ENCODE measurements at places on chromosomes 12 and 14.
A peak's percentile ranks its signal among the peaks of the same experiment; 100 is the strongest.

GRCh38 chr12:51482929-51483697, 58.5 kb downstream of the SLC4A8 start:
- H3K4me1 ChIP-seq, result no peaks in the 10 kb centered on the region
- no peaks in the 10 kb centered on the region for H3K27me3 ChIP-seq
- no peak for DNase-seq
- H3K4me3 ChIP-seq, result no peak overlapping the region
- no peaks in the 10 kb centered on the region for H3K36me3 ChIP-seq

DNA sequence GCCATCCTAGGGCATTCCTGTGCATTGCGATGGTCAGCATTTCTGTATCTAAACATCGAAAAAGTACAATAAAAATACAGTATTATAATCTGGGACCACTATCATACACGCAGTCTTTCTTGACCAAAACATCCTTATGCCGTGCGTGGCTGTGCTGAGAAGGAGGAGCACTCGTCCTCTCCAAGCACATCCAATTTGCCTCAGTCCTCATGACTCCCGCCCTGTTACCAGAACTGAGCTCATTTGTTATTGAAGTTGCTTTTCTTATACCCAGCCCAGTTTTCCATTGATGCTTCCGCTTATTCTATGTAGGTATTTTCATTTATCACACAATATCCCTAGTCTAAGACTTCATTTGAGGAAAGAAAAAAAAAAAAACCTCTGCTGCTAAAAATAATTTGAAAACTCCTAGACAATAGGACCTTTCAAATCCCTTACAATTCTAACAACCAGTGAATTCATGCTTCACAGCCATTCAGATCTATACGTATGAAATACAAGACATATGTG, 236.9 kb upstream of the PLEKHG7 start:
- H3K36me3 ChIP-seq, result no peaks in the 10 kb centered on the region
- H3K4me3 ChIP-seq, result no peak overlapping the region
- no peaks in the 10 kb centered on the region for H3K27me3 ChIP-seq
- H3K27ac ChIP-seq, result no peak overlapping the region

- DNase-seq, result no peak
- no peak overlapping the region for H3K4me3 ChIP-seq
- H3K27me3 ChIP-seq, result no peaks in the 10 kb centered on the region
- no peak overlapping the region for H3K27ac ChIP-seq
- H3K36me3 ChIP-seq, result no peaks in the 10 kb centered on the region
- no peaks in the 10 kb centered on the region for H3K4me1 ChIP-seq
Observed at GRCh38 chr12:107530701-107531100, 154.9 kb upstream of the PWP1 start.

DNA sequence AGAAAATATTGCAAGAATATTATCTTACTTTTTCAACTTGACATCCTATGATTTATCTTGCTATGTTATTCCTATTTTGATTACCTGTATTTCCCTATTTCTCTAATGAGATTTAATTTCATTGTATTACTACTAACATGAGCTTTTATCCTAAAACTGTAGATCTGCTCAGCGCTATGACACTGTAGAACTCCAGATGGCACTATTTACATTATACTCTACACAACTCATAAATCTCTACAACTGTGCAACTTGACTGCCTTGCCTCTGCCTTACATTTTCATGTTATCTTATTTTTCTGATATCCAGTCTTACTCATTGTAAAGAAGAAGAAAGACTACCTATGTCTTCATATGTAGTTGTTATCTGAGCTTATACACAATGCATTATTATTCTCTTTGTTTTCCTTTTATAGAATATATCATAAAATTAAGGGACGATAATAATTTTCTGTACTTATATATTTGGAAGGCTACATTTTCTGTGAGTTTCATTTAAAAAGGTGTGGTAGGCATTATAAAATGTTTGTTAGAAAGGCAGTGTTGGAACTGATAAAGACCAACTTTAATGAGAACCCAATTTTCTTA, 24.1 kb downstream of the NUP37 start:
- H3K4me1 ChIP-seq, result no peaks in the 10 kb centered on the region
- H3K27ac ChIP-seq, result no peak overlapping the region
- peaks cover 16% of the 10 kb centered on the region for H3K36me3 ChIP-seq
- DNase-seq, result no peak
- H3K4me3 ChIP-seq, result no peak overlapping the region

DNA sequence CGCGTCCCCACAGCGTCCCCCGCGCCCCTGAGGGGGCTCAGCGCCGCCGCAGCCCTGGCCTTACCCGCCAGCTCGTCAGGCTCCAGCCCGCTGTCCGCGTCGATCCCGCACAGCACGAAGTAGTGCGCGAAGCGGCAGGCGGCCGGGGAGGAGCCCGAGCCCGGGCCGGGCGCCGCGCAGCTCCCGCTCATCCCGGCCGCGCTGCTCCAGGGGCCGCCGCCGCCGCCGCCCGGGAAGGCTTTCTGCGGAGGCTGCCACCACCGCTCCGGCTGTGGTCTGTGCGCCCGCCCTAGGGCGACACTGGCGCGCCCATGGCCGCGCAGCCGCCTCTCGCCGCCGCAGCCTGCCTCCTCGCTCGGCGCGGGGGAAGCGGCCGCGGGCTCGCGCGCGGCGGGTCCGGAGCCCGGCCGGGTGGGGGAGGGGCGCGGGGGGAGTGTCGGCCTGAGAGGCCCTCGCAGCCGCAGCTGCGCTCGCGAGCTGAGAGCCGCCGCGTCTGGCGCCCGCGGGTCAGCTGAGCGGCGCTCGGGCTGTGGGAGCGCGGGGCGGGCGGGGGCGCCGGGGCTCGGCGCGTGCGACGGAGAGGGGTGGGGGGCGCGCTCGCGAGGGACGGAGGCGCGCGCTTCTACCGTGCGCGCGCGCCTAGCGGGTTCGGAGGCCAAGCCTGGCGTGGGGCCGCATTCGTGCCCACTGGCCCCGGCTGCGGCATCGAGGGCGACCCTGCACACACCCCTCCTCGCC, at the start of gene DENND5B:
Gene DENND5B (minus strand): TSS at position 495 of the 738 bp plus-strand sequence. CDS start 304 bp downstream, at position 191.
- no peak within 1 kb of the TSS for H3K27ac ChIP-seq
- H3K4me1 ChIP-seq, result peaks cover 12% of the 10 kb centered on the region
- peak; percentile 72 for DNase-seq
- no peaks in the 10 kb centered on the region for H3K27me3 ChIP-seq

DNA sequence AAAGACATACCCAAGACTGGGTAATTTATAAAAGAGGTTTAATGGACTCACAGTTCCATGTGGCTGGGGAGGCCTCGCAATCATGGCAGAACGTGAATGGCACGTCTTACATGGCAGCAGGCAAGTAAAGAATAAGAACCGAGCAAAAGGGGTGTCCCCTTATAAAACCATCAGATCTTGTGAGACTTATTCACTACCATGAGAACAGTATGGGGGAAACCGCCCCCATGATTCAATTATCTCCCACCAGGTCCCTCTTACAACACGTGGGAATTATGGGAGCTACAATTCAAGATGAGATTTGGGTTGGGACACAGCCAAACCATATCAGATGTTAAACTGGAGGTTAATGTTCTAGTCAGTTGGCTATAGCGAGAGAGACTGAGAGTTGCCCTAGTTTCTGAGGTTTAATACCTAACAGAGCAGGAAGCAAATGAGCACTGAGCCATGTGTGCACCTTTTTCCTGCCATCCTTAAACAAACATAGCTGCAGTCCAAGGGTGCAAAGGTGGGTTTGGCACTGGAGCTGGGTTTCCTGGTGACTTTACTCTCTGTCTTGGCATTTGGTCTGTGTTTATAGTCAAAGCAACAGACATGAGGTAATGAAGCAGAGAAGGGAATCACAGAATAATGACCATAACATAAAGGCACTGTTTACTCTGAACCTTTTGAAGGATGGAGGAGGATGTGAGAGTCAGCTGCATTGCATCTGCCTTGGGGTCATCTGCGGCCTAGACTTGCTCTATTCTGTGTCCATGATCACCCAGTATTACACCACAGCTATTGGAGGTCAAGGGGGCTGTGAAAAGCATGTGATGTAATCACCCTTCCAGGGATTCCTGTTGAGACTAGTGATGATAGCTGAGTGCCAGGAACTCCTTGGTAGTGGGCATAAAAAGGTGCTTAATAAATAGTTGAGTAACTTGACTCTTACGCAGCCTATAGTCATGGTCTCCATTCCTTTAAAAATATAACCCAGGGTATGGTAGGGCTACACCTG, 83.6 kb upstream of the USP44 start:
- no peak overlapping the region for H3K4me3 ChIP-seq
- H3K27ac ChIP-seq, result peak overlapping the region; percentile 99
- H3K27me3 ChIP-seq, result no peaks in the 10 kb centered on the region
- H3K4me1 ChIP-seq, result peaks cover 41% of the 10 kb centered on the region
- H3K36me3 ChIP-seq, result no peaks in the 10 kb centered on the region
- no peak for DNase-seq

DNA sequence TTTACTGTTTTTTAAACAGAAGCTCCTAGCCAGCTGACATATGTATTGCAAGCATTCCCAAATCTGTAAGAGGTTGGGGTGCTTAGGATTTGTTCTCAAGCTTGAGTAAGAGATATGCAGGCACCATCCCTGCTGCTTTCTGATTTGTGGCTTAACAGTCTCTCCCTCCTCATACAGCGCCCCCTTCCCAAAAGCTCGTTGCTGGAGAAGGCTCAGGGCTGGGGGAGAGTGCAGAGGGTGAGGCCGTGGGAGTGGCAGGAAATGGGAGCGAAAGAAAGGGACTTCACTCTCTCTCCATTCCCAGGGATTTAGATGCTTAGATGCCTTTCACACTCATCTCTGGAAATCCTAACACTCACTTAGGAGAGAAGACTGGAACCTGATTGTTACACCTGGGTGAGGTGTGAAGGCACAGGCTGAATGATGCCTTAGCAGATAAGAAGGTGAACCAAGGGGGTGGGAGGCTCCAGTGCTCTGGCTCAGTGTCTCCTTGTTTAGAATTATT, 172.0 kb downstream of the C12orf75 start:
- H3K36me3 ChIP-seq, result no peaks in the 10 kb centered on the region
- H3K4me3 ChIP-seq, result no peak overlapping the region
- DNase-seq, result no peak
- no peaks in the 10 kb centered on the region for H3K4me1 ChIP-seq
- no peaks in the 10 kb centered on the region for H3K27me3 ChIP-seq
- no peak overlapping the region for H3K27ac ChIP-seq

DNA sequence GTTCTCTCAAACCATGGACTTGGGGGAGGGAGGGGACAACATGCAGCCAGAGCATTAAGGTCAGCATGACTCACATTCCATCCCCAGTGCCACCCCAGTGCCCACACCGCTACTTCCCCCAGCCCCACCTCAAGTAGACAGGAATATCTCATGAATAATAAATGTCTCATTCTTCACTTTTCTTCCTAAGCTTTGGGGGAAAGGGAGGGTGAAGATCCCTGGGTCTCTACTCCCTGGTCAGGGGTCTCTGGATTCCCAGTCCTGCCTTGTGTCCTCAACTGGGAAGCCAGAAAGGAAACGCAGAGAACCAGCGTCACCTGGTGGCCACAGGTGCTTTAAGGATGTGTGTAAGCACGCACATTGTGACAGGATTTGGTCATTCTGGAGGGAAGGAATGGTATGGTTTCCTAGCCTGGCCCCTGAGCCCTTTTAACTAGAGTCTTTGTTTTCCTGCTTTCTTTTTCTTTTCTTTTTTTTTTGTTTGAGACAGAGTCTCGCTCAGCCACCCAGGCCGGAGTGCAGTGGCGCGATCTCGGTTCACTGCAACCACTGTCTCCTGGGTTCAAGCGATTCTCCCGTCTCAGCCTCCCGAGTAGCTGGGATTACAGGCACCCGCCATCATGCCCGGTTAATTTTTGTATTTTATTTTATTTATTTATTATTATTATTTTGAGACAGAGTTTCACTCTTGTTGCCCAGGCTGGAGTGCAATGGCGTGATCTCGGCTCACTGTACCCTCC, 3.4 kb downstream of the GPR84 start:
- DNase-seq, result peak; percentile 52
- H3K4me1 ChIP-seq, result peaks cover 14% of the 10 kb centered on the region
- H3K4me3 ChIP-seq, result no peak overlapping the region
- no peak overlapping the region for H3K27ac ChIP-seq

DNA sequence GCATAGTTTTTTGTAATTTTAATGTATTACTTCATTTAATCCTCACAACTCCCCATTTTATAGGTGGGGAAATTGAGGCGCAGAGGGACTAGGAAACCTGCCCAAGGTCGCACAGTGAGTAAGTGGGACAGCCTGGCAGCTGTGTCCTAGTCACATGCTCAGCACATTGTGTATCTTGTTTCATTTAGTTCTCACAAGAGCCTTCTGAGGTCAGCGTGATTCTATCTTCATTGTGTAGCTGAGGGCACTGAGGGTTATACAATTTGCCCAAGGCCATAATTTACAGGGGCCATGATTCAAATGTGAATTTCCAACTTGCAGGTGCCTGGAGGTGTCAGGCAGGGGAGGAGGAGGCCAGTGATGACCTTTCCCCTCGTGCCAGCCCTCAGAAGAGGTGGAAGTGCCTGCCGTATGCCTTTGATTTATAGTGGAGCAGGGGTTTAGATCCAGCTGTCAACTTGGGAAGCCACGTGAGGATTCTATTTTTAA, 30.3 kb upstream of the SMOC1 start:
- no peak overlapping the region for H3K27ac ChIP-seq
- H3K4me1 ChIP-seq, result no peaks in the 10 kb centered on the region
- H3K27me3 ChIP-seq, result 0 out of 2 replicates have a peak, but pooled peaks cover 1% of the 10 kb centered on the region
- no peak for DNase-seq

GRCh38 chr12:54329759-54330158, 4.8 kb downstream of the COPZ1 start:
- H3K27ac ChIP-seq, result peak overlapping the region; percentile 27
- H3K4me1 ChIP-seq, result peaks cover 46% of the 10 kb centered on the region
- no peak overlapping the region for H3K4me3 ChIP-seq
- no peaks in the 10 kb centered on the region for H3K27me3 ChIP-seq

DNA sequence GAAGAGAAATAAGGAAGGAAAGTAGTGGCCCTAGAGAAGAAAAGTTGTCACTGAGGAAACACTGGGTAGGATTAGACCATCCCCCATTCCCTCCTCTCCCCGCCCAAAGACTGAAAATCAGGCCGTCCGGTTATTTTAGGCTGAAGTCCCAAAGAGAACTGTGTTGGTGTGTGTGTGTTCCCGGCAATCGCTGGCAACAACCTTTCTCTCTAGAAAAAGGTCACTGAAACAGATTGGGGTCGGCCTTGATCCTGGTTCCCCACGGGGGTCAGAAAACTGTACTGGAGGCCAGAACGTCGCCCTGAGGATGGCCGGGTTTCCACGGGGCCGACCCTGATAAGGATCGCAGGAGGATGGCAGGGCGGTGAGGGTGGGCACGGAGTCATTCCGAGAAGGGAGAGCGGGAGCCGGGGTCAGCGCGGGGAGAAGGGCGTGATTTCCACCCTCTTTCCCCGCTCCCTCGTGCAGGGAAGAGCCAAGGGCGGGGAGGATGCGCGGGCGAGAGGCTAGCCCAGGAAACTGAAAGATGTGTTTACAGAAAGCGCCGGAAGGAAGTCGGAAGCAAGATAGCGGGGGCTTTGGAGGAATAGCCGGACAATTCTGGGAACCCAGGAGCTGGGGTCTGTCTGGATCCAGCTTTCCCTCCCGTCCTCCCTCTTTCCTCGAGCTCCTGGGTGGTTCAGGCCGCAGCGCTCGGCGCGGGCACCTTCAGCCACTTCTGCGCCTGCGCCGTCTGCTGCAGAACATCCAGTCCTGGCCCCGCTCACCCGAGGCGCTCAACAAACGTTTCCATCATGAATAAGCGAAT, 25.3 kb upstream of the SPTLC2 start:
- no peak overlapping the region for H3K4me3 ChIP-seq
- H3K27me3 ChIP-seq, result no peaks in the 10 kb centered on the region
- H3K27ac ChIP-seq, result no peak overlapping the region
- peak; percentile 77 for DNase-seq
- no peaks in the 10 kb centered on the region for H3K36me3 ChIP-seq
- peaks cover 38% of the 10 kb centered on the region for H3K4me1 ChIP-seq

Data from PC-9 (cell line).